ENCODE measurements at places on chromosomes 4 and X. TPM values are rescaled to one million over a fixed set of nuclear protein-coding genes. Genes with fewer than 3 reads are reported as not detected.

DNA sequence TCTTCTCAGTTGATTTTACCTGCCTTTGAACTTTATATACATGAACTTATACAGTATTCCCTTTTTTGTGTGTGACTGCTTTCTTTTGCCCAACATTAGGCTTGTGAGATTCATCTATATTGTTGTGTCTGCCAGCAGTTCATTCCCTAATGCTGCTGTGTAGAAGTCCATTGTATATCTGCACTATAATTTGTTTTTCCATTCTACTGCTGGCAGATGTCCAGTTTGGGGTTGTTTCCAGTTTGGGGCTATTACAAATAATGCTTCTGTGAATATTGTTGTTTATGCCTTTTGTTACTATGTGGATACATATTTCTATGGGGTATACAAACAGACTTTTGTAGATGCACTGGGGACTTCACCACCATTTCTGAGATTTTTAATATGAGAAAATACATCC is 268.4 kb downstream of the DCTD start:
- DNase-seq, result no peak

DNA sequence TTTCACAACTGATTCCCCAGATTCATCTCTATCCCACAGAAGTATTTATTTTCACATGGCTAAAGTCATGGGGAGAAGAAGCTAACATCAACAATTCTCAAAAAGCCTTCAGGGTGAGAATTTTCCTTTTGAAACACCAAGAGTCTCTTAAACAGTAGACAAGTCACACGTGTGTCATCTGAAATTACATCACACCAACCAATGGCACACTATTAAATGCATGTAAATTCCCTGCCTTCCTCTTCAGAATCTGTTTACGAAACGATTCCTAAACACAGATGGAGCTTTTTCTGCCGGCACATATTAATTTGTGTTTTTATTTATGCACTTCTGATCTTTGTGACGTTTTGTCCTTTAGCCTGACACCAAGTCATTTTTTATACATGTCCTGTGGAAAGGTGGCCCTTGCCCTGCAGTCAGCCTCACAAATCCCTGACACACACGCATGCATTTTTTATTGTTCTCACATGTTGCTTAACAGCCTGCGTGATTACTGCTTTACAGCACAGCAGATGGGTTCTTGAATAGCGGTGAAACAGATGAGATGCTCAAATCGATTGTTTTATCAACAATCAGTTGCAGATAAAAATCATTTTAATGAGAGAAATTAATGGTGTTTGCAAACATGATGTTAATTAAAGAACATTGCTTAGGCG is 735.9 kb upstream of the TENM3 start:
- DNase-seq, result no peak

FAM47B gene
- not detected for total RNA-seq

DNA sequence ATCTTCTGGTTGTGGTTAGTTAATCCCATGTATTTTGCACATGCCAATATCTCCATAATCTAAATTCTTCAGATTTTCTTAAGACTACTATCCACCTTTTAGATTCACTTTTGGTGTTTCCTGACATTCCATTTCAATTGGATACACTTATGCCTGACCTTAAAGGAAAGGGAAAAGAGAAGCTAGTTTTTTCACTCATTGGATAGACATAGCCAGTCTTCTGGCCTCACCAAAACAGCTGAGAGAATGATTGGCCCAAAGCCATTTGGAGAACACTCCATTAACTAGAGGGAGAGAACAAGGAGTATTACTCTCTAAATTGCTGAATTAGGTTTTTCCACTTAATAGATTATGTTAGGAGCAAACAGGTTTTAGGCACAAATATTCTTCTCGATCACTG is 4.0 kb downstream of the PRPS1 start:
- no peak for DNase-seq

- DNase-seq, result no peak
Measured at GRCh38 chrX:101605146-101605545, 12.7 kb downstream of the ARMCX6 start.

DNA sequence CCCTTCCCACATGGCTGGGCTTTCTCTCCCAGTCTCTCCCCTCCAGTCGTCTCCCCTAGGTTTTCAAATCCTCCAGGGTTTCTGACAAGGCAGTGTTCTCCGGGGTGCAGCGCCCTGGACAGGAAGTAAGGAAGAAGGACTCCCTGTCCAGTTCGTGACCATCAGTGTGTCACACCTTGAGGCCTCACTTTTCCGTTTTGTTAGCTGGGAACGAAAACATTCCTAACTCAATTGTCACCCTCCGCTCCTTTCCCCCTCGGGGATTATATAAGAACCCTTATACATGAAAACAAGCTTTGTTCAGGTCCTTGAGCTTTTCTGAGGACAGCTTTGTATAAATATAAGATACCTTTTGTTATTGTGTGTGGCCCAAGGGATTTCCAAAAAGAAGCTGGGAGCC is 92.1 kb downstream of the KDR start:
- DNase-seq, result no peak

All from glutamatergic neuron (in vitro differentiated cells).